ENCODE measurements at places on chromosomes 7 and 10.

- DNase-seq: no peak
These were observed 3.4 kb upstream of the GRM8 start for GRCh38 chr7:127256041-127256725.

- DNase-seq: no peak
These were observed 42.3 kb upstream of the KLF6 start for GRCh38 chr10:3827266-3827665.

DNA sequence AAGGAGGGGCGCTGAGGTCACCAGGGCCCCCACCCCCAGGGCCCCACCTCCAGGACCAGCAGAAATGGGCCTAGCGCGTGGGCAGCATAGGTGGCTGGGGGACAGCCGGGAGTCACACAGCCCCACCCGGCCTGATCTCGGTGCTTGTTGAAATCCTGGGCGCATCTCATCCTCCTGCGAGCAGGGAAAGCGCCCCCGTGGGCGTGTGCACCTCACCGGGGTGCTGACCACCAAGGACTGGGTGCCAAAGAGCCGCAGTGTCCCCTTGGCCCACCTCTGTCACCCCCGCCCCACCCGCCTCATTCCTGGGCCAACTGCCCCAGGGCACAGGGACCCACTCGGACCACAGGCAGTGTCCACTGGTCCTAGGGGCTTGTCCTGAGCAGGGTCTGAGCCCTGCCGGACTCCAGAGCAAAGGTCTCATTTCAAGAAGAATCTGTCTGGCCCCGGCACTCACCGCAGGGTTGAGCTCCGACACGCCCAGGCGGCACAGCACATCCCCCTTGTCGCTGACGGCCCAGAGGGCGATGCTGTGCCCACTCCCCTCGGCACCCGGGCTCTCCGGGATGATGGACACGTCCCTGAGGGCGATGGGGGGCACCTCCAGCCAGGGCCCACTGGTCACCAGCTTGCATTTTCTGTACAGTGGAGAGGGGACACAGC lies 11.4 kb downstream of the BHLHA15 start:
- no peak for DNase-seq

- DNase-seq: no peak
These were observed 59.7 kb upstream of the PRSS1 start for GRCh38 chr7:142689439-142690120.

Measured in activated T-cell treated with anti-CD3 and anti-CD28 coated beads for 4 hours (primary cell).